ENCODE measurements at places on chromosomes 16 and 17.

DNA sequence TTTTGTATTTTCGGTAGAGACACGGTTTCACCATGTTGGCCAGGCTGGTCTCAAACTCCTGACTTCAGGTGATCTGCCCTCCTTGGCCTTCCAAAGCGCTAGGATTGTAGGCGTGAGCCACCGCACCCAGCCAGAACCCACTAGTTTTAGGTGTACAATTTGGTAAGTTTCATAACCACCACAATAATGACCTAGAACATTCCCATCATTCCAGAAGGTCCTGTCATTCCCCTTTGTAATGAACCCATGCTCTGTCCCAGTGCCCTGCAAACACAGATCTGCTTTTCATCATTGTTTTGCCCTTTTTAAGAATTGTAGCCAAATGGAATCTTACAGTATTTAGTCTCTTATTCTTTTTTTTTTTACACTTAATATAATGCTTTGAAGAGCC is 35.6 kb upstream of the IRF8 start:
- DNase-seq: no peak

DNA sequence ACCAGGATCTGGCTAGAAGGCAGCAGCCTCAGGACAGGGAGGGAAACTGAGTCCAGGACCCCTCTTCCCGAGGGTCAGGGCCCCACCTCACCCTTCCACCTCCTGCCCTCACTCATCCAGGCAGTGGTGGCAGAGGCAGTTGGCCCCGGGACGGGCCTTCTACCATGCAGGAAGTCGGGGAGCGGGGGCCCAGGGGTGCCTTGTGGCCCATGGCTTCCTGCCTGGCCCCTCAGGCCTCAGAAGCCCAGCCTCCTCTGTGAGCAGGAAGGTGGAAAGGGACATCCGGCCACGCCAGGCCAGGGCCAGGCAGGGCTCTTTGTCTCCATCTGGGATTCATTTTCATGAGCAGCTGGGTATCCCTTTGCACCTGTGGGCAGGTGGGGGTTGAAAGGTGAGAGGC is 58.5 kb downstream of the BAHCC1 start:
- no peak for DNase-seq

DNA sequence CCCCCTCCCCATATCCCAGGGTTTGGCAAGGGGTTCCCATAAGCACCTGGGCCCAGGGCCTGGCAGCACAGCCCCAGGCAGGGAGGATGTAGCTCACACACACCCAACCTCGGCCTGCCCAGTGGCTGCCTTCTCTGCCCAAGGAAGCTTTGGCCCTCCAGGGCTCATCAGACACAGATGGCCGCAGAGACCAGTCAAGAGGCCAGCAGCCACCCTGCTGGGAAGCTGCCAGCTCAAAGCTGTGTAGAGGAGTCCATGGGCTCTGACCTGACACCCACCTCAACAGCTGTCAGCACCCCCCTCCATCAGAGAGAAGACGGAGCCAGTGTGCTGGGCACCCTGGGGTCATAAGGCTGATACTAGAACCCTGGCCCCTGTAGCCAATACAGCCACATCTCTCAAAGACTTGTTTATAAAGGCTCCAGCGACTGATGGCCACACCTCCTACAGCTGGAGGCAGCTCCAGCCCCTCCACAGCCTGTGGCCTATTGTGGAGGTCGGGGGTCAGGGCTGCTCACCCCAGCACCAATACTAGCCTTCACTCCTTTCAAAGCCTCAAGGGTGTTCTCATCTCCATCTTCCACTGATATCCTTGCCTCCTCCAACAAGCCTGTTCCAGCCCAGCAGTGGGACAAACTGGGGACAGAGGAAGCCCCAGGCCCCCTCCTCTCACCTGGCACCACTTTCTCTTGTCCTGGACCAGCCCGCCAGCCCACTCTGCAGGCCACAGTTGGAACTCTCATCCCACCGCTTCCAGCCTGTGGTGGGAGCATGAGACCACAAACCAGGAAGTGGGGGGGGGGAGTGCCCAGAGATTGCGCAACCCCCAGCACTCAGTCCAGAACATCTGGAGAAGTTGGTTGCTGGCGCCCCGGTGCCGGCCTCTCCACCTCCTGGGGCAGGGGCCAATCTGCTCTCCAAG is 2.2 kb upstream of the MPG start:
- no peak for DNase-seq

DNA sequence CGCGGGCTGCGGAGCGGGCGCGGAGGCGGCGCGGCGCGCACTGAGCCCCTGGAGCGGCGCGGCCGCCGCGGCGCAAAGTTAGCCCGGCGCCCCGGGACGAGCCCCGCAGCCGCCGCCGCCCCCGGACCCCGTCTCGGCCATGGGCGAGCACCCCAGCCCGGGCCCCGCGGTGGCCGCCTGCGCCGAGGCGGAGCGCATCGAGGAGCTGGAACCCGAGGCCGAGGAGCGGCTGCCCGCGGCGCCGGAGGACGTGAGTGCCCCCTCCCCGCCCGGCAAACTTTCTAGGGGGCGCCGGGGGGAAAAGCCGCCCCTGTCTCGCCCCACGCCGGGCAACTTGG is 388 bp downstream of the RHBDL3 start:
- no peak for DNase-seq

DNA sequence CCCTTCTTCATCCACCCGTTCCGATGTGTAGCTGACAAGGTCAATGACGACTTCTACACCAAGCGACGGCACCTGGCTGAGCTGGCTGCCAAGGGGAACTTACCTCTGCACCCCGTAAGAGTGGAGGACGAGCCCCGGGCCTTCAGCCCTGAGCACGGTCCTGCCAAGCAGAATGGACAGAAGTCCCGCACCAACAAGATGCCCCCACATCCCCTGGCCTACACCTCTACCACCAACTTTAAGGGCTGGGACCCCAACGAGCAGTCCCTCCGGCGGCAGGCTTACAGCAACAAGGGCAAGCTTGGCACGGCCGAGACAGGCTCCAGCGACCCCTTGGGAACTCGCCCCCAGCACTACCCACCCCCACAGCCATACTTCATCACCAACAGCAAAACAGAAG is 333.6 kb downstream of the SHISA9 start:
- no peak for DNase-seq
